WERI-Rb-1 (cell line): ENCODE measurements at places on chromosomes 12 and 14.

DNA sequence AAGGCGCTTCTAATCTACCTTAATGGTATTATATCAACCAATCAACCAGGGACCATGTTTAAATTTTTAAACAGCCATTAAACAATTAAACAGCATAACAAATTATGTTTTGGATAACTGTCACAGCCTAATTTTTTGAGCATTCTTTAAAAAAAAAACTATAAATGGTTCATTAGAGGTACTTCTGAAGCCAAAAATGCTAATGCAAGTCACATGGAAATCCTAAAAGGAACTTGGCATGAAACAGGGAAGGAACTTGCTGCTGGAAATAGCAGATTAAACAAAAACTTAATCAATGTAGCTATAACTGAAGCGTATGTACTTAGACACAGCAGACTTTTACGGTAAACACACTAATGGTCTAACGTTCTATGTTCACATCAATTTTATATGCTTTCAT is 190.2 kb upstream of the BTG1 start:
- DNase-seq, result no peak

GRCh38 chr14:19993438-19993837 is 8.5 kb upstream of the OR4Q2 start:
- DNase-seq, result no peak

DNA sequence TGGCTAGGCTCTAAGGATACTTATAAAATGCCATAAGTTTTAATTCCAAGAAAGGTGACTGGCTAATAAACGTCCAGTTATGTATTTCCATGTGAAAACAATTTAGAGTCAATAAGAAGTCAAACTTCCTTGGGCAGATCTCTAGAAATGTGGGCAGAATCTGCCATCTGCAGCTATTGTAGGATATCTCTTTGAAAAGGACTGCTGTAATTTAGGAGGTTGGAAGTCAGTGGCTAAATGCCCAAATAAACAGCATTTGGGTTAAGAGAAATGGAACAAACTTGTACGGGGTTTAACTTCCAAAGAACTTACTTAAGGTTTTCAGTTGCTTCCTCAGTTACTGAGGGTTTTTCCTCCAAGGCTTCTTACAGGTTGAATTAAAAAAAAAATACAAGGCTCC is 121.6 kb downstream of the FIGNL2 start:
- no peak for DNase-seq

GRCh38 chr14:50191499-50191898 is 39.9 kb downstream of the SOS2 start:
- no peak for DNase-seq

DNA sequence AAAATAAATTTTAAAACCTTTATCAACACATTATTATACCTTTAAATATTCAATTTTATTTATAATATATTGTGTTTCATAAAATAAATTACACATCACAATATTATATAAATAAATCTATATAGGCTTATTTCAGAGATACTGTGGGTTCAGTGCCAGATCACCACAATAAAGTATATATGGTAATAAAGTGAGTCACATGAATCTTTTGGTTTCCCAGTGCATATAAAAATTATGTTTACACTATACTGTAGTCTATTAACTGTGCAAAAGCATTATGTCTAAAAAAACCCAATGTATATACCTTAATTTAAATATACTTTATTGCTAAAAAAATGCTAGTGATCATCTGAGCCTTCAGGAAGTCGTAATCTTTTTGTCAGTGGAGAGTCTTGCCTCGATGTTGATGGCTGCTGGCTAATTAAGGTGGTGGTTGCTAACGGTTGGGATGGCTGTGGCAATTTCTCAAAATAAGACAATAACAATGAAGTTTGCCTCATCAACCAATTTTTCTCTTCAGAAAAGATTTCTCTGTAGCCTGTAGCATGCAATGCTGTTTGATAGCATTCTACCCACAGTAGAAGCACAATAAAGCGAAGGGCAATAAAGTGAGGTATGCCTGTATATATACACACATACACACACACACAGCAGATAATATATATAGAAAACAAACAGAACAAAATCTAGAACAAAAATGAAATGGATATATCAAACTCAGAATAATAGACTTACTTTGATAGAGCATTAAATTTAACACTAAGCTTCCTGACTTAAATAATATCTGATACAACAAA is 32.4 kb downstream of the CCDC59 start:
- DNase-seq, result no peak

DNA sequence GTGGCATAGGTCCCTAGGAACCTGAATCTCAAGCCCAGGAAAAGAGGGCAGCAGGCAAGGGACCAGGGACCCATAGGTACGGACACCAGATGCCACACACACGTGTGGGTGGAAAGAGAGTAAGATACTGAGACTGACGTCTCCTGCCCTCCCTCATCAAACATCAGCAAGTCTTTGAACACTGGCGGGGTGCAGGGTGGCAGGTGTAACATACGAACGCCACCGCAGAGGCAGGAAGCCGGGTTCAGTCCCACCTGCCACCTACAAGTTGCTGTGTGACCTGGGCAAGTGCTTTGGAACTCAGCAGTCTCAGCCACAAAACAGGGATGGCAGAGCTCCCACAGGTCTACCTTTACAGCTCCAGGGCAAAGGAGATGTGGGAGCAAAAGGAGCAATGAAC is 11.1 kb downstream of the ACTN1 start:
- no peak for DNase-seq

GRCh38 chr12:20305470-20305869 is 62.9 kb upstream of the PDE3A start:
- DNase-seq, result no peak

DNA sequence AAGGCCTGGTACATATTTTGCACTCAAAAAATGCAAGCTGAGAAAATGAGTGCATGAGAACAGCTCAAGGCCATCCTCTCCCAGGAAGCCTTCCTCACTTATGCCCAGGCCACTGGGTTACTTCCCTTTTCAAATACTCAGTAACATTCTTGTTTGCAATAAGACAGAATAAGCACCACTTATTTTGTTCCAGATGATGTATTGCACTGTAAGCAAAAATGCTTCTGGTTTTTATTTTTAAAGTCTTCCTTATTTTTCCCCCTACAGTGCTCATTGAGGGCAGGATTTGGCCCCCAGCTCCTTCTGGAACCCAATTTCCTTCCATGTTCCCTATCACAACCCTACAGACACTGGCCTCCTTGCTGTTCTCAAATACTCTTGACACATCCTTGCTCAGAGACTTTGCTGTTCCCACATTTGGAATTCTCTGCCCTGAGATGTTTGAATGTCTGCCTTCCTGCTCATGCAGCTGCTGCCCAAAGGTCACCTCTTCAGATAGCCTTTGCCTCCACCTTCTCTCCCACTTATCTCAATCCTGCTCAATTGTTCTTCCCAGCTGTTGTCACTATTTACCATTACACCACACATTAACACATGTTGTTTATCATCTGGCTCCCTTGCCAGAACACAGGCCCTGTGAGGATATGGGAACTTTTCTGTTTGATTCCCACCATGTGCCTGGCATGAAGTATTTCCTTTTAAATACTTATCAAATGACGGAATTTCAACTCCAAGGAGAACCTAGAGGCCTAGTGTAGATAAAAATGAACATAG is 49.9 kb downstream of the IFNG start:
- no peak for DNase-seq

DNA sequence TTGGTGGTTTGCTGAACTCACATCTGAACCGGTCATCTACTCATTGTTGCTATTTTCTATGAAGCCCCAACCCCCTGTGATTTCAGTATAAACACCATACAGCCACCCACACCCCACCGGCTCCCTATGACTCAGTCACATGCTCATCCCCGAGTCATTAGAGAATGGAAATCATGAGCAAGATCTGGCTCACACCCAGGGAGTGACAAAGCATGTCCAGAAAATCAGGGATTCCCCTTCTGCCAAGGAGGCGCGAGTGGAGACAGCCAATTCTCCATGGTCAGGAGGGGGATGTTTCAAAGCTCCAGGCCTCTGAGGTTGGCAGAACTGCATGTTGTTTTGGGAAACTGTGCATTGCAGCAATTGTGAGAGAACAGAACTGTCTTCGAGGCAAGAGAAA is 657.5 kb upstream of the TBX3 start:
- DNase-seq, result no peak

GRCh38 chr14:87628129-87628528 is 364.9 kb downstream of the GALC start:
- no peak for DNase-seq

DNA sequence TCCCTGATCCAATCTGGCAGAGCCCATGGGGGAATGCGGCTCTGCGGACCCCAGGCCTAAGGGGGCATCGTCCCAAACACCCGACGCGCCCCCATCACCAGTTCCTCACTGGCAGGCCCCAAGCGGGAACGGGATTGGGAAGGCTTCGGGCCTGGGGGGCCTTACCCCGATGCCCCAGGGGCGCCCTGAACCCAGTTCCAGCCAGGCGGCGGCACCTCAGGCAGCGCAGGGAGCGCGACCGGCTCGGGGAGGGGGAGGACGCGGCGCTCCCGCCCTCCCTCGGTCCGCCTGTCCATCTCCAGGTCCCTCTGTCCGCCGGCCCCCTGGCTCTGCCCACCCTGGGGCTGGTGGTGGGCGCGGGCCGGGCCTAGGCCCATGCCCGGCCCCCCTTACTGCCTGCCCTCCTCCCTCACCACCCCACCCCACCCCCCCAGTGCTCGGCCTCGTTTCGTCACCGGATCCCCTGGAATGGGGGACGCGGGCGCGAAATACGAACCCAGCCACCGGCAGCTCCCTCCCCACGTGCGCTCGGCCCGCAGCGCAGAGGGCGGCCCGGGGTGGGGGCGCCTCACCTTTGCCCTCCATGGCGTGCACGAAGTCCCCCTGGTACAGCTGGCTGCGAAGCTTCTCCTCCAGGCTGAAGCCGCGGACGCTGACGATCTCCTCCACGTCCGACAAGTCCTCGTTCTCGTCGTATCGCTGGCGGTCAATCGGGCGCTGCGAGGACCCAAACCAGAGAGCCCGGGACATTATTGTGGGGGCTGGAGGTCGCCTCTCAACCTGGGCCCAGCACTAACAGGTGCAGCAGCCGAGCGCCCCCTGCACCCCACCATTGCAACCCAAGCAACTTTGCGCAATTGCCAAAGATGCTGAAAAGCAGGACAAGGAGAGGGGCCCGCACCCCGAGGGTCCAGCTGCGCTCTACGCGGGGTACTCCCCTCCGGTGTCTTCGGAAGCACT is 2.3 kb downstream of the KDM2B start:
- no peak for DNase-seq

- DNase-seq, result no peak
These were observed 562.0 kb downstream of the ETNK1 start for GRCh38 chr12:23186950-23187349.

GRCh38 chr12:107794451-107794850 is 19.9 kb downstream of the ASCL4 start:
- DNase-seq, result no peak

GRCh38 chr12:24118668-24119067 is 169.2 kb upstream of the SOX5 start:
- no peak for DNase-seq

- DNase-seq, result no peak
These were observed 22.4 kb downstream of the OR10G2 start for GRCh38 chr14:21612324-21612723.

DNA sequence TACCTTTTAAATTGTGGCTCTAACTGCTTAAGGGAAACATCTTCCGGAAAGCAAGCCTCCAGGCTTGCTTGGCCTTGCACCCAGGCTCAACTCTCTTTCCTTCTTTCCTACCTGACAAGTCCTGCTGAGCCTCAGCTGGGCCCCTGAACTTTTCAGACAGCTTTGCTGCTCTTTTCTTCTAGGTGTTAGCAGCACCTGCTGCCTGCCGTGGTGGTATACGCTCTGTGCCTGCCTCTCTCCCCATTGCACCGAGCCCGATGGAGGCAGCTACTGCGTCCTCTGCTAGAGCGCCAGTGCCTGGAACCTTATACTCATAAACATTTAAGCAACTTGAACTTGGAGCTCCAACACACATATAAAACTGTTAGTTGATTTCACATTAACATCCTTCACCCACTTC is 195.7 kb downstream of the ANO6 start:
- DNase-seq, result no peak

GRCh38 chr12:56087220-56087619 is 7.3 kb downstream of the ERBB3 start:
- DNase-seq, result no peak

DNA sequence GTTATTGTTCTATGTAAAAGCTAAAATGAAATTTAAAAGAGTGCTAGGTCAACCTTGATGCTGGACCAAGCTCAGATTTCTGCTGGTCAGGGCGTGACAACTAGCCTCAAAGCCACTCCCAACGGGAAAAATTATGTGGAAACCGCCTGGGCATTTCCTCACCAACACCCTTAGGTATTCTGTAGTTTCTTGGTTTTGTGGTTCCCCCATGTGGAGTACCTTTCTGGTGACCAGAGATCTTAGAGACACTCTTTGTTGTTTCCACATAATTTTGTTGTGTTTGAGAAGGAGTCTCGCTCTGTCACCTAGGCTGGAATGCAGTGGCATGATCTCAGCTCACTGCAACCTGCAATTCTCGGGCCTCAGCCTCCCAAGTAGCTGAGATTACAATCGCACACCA is 119.9 kb downstream of the DENND5B start:
- DNase-seq, result no peak
